ENCODE measurements at places on chromosomes 2 and 18.

DNA sequence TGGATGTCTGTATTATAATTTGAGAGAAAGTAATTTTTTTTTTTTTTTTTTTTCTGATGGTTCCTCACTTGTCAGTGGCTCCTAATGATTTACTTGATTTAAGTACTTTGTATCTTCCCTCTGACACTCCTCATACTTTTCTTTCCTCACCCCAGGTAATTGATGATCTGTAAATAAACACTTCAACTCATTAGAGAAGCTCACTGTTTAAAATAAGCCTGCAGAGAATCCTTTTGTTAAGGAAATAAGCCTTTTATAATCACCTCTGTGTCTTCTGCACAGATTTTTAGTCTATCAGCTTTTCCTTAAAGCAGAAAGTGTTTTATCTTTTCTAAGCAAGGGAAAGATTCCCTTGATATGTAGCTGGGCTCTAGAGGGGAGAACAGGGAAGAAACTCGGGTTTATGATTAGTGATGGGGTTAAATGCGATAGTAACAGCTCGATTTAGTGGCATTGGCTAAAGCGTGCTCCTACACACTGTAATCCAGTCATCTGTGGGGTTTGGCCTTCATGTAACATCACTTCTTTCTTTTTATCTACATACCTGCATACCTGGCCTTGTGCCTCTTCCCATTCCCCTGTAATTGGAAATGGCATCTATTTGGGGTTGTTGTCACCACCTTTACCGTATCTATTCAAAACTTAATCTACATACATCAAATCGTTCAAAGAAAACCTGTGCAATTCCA, 60.1 kb upstream of the LRRTM1 start:
- DNase-seq: no peak

DNA sequence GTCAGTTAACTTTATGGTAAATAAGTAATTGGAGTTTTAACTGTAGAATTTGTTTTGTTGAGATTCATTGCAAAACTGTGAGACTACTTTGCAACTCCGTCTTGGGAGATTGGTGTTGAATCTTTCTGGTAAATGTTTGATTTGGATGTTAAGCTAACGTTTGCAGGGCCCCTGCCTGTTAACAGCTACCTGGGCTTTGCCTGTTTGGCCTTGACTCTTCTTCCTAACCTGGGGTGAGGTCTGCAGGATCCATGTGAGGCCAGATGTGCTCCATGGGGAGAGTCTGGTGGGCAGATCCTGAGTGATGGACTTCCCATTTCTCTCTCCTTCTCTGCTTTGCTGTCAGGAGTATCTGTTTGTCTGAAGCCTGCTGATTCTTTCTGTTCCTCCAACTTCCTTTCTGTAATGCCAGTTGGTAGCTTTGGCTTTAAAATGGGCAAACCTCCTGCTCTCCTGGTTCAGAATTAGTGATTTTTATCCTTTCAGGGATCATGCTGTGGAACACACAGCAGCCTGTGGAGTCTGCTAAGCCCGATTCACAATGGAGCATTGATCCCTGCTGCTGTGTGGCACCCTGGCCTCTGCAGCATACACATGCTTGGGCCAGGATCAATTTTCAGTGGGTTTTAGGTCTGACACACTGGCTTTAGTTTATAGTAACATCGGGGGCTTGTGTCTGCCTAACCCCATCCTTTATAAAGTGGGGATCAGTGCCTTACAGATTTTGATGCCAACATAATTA, 36.3 kb downstream of the PTPRM start:
- DNase-seq: no peak

GRCh38 chr2:185219981-185220380, 518.6 kb upstream of the FSIP2 start:
- DNase-seq: no peak

- DNase-seq: no peak
Measured at GRCh38 chr2:231127936-231128335, 3.1 kb upstream of the HTR2B start.

- DNase-seq: no peak
Measured at GRCh38 chr2:77021161-77021560, 501.0 kb downstream of the LRRTM4 start.

GRCh38 chr2:217105733-217106649, 246.1 kb upstream of the TNP1 start:
- no peak for DNase-seq

DNA sequence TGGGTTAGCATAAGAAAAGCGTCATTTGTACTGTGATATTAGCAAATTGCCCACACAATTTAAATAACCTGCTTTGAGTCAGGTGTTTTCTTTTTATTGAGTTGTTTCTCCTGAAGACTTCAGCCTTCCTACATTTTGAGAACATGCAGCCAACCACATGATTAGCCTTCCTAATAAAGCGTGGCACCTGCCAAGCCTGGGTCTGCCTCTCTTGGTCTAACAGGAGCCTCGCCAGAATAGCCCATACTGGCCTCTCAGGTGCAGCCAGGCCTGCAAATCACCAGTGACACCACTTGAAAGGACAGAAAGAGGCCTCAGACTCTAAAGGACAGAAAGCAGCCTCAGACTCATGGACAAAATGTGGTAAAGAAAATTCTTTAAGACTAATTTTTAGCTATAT, 653.8 kb downstream of the BCL11A start:
- DNase-seq: no peak

DNA sequence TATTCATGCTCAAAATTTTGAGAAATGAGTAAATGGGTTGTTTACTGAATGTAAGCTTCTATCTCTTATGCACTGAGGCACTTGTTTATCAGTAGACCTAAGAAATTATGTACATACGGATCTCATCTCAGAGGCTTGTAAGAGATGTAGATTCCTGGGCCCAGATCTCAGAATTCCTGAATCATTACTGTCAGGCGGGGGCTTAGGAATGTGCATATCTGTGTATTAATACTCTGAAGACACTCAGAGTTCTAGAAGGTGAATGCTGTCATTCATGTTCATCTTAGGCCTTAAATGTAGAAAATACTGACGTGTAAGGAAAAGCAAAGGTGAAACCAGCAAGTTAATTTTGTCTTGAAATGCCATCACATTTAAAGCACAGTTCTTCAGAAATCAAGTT, 169.6 kb downstream of the FMNL2 start:
- no peak for DNase-seq

GRCh38 chr2:100256849-100257248, 65.5 kb downstream of the LONRF2 start:
- DNase-seq: no peak

DNA sequence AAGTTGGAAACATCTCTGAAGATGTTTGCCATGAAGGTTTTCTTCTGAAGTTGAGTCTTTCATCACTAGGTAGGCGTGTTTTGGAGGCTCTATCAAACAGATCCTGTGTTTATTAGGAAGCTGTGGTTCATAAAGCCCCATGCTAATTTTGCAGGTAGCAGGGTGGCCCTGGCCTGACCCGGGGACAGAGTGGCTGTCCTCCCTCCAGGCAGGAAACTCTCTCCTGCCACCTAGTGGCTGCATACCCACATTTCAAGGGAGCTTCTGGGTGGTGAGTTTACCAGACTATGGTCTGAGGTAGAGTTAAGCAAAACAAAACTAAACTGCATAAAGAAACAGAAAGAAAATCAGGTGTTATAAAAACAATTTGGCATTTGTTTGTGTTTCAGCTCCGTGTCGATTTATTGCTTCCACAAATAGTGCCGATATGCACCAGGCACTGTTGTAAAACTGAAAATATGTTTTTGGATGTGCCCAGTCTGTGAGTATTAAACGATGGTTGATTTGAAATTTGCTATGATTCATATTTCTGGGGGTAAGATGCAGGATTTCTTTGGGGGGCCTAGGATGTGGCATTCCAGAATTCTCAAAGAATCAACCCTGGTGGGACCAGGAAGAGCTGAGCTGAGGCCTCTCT, 26.0 kb upstream of the IL37 start:
- peak; percentile 83 for DNase-seq

DNA sequence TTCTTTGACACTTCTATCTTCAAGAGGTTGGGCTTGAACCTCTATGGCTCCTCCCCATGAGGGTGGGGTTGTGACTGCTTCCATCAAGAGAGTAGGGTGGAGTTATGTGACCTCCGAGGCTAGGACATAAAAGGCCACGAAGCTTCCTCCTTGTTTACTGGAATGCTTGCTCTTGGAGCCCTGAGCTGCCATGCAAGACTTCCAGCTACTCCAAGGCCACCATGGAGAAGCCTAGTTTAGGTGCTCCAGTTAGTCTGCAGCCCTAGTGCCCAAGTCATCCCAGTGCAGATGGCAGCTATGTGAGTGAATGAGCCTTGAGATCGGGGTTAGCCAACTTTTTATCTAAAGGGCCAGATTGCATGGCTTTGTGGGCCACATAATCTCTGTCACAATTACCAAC, 2.4 kb upstream of the MERTK start:
- DNase-seq: no peak

DNA sequence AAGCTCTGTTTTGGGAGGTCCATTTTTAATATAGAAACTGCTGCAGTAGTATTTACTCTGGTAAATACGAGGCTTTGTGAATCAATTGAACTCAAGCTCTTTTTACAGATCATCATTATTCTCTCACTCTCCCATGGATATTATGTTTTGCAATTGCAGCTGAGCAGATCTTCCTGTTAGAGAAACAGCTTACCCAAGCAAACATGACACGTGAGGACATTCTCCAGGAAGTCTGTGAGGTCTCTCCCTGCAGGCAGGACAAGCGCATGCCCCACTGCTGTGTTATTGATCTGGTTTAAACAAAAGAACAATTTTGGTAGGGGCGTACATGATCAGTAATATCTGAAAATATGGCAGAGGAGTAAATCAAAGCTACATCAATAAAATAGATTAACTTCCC, 72.1 kb downstream of the COL6A3 start:
- DNase-seq: no peak

DNA sequence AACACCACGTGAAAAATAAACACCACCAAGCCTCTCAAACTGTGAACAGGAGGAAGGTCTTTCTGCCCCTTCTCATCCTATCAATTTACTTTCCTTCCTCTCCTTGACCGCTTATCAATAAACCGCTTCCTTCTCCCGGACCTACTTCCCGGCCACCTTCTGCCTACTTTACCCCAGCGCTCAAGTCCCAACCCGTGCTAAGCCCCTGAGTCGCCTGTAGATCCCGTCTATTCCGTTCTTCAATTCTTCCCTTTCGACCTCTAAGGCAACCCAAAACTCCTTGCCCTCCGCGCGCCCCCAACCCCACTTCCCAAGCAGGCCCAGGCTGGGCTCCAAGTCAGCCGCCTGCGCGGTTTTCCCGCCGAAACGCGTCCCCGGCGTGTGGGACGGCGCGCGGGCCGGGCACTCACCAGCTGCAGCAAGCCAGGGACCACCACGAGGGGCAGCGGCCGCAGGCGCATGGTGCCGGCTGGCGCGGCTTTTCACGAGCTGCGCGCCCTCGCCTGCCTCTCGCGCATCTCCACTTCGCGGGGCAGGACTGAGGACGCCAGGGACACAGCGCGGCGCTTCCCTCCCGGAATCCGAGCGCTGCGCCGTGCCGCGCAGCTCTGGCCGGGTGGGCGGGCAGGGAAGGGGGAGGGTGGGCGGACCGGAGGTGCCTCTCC, at the start of gene NXPH2:
Gene NXPH2, minus strand, starts transcription at position 610 of the 665 bp plus-strand sequence. Its CDS starts 149 bp downstream, at position 461.
- DNase-seq: no peak

DNA sequence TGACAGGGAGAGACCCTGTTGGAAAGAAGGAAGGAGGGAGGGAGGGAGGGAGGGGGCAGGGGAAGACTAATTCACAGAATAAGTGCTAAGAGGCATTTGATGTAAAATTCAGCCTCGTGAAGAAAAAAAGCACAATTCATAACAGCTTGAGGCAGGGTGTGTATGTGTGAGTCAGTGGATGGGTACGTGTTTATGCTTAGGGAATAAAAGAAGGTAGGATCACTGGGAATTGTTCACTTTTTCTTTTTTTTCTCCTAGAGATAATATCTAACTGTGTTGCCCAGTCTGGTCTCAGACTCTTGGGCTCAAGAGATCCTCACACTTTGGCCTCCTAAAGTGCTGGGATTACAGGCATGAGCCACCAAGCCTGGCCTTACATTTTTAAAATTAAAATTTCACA, 39.2 kb downstream of the WDR33 start:
- DNase-seq: no peak

DNA sequence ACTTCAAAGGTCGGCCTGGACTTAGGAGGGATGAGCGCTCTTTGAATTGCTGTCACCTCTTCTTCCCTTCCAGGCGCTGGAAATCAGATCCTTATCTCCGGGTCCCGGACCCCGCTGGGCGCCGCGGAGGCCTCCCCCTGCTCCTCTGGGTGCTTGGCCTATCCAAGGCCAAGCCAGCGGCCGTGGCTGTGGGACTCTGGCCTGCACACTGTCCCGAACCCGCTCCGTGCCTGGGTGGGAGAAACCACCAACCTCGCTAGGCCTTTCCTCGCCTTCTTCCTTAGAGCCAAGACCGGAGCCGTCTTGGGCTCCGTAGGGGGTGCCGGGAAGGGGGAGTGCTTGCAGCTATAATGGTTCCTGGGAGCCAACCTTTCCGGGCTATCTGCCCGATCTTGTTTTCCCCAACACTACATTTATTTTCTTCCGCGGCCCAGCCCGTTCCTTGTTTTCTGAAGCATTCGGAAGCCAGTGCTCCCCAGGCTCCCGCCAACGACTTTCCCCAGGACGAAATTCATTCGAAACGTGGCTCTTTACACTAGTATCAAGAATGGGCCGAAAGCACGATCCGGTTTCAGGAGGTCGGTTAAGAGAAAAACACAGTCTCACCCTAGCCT, 2.4 kb downstream of the OSR1 start:
- peak; percentile 14 for DNase-seq

DNA sequence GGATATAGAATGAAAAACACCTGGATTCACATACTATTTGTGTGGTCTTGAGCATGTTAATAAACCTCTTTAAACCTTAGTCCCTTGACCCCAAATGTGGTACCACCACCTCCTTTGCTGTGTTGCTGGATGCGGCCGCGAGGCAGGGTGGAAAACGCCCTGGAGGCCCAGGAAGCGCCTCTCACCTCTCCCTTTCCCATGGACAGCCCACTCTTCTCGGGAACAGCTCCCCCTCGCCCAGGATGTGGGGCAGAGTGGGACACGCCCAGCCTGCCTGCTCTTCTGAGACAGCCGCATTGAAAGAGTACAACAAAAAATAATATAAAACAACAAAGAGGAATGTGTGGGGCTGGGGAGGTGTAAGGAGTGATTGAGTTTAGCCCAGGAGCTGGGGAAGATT, 549.0 kb upstream of the ID2 start:
- DNase-seq: no peak

DNA sequence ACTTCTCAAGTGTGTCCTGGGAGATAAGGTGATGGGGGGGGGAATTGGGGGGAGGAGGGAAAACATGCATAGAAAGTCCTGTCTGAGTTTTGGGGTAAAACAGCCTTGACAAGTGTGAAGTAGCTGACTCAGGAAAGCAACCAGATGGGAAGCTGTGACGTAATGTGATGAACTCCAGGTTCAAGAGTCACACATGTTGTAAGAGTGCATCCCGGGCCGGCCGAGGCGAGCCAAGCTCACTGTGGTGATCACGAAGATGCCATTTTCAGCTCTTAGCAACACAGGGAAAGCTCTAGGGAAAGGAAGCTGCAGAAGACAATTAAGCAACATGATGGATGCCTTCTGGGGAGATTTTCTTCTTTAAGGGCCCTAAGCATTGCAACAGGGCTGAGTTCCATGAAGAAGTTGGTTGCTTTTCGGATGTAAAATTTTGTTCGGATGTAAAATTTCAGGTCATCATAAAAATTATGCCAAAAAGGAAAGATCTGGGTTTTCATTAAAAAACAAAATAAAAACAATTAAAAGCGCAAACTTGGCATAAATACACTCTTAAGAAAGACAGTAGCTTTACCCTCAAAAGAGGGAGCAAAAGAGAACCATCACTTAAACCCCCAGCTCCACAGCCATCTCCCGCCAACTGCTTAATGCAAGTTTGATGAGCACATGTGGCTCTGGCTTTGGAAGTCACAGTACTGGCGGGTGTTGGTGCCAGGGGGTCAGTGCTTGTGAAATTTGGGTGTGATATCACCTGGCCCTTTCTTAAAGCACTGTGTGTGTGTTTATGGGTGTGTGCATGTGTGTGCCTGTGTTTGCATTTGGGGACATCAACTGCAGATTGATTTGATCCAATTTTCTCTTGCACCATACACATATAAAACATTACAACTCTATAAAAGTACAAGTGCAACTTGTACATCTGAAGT, 19.1 kb downstream of the SERTAD2 start:
- DNase-seq: no peak

Measured in GM10248 (cell line).